ENCODE measurements at places on chromosomes 3 and 15.

- no peak for DNase-seq
Observed at GRCh38 chr3:47916696-47917095, 99.5 kb downstream of the MAP4 start.

- DNase-seq = no peak
Observed at GRCh38 chr15:100580414-100580813, 21.6 kb downstream of the LINS1 start.

- DNase-seq = no peak
Observed at GRCh38 chr15:62624547-62625378, 417.8 kb upstream of the TPM1 start.

DNA sequence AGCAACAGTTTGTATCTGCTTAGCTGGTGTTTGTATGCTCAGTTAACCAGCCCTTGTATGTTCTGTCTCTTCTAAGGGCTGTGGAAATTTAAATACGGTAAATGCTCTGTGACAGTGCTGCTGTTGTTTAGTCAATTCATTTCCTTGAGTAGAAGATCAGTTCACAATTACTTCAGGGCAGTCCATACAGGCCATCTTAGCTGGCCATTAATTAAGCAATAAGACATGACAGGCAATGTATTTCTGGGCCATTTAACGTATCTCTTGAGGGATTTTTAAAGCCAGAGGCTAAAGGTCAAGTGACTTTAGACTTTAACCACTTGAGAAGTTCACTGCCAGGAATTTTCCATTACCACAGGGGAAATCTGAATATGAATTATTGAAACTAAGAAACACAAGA lies 351.8 kb downstream of the ZIC1 start:
- no peak for DNase-seq

Data from NCI-H1092 (cell line).